Activated naive CD4-positive, alpha-beta T cell treated with Interleukin-2 at 50 U/mL for 16 hours (primary cell): ENCODE measurements at places on chromosomes 7 and 10.

DNA sequence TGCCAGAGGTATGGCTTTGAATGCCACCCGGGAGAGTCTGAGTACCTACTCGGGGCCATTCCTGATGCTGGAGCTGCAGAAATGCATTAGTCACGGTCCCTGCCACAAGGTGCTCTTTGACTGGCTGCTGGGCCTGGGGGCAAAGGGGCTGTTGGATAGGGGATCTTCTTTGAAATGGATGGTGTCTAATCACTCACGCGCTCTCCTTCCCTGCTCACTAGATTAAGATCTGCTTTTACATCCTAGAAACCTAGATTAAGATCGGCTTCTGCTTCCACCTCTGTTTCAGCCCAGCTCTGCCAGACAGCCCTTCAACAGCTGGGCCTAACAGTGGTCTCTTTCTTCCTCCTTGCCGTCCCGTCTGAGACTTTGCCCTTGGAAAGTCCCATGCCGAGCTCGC, 57.2 kb downstream of the PAX2 start:
- no peak for DNase-seq

- DNase-seq, result no peak
Observed at GRCh38 chr10:131733596-131733995, 167.2 kb upstream of the PPP2R2D start.

- DNase-seq, result peak; percentile 53
Observed at GRCh38 chr7:111083413-111083812, 7.5 kb upstream of the LRRN3 start.

DNA sequence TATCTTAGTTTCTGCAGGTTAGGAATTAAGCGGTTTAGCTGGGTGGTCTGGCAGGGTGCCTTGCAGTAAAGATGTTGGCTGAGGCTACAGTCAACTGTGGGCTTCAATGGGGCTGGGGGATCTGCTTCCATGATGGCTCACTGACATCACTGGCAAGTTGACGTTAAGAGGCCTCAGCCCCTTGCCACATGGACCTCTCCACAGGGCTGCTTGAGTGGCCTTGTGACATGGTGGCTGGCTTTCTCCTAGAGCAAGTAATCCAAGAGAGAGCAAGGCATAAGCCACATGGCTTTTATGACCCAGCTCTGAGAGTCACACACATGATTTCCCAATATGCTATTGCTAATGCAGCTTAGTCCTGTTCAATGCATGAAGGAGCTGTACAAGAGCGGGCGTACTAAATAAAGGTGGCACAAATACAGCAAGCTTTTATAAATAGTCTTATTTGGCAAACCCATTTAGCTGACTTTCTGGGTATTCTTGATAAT, 109.1 kb downstream of the SEPTIN7 start:
- no peak for DNase-seq

- DNase-seq, result no peak
Observed at GRCh38 chr7:12705878-12706277, 18.4 kb downstream of the ARL4A start.

DNA sequence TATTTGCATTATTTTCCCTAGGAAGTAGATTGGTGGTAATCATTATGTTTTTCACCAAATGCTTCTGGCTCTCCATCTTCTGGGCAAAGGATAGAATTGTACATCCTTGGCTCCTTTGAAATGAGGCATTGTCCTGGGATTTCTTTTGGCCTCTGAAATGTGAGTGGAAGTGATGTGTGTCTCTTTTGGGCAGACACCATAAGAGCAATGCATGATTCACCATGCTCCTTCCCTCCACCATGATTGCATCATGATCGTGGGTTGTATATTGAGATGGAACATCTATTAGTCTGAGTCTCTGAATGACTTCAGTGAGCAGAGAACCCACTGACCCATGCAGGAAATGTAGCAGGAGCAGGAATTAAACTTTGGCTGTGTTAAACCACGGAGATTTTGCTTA, 49.2 kb downstream of the ADRA2A start:
- no peak for DNase-seq
